Activated T-helper 9 cell treated with anti-CD3 and anti-CD28 coated beads, Interleukin-2, amount 50 U/mL, for 16 hours (primary cell): ENCODE measurements at places on chromosomes 6 and 20.

DNA sequence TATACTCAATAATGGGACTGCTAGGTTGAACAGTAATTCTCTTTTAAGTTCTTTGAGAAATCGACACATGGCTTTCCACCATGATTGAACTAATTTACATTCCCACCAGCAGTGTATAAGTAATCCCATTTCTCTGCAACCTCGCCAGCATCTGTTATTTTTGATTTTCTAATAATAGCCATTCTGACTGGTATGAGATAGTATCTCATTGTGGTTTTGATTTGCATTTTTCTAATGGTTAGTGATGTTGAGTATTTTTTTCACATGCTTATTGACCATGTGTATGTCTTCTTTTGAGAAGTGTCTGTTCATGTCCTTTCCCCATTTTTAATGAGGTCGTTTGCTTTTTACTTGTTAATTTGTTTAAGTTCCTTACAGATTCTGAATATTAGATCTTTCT, 66.5 kb downstream of the STK4 start:
- DNase-seq = no peak

DNA sequence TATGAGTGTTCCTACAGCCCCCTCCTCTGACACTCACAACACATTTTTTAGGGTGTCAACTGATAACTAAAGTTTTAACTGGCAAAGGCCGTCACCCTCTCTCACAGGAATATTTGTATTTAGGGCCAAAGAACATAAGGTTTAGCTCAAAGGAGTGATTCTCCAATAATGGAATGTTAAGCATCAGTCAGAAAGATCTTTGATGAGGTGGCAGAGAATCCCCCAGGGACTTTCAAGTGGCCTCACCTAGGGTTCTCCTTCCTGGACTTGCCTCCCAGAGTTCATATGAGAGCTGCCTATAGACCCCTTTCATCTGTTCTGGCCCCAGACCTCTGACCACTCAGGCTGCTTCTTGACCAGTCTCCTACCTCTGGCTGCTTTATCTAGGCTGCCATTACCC, 7.4 kb upstream of the SCUBE3 start:
- DNase-seq = no peak

DNA sequence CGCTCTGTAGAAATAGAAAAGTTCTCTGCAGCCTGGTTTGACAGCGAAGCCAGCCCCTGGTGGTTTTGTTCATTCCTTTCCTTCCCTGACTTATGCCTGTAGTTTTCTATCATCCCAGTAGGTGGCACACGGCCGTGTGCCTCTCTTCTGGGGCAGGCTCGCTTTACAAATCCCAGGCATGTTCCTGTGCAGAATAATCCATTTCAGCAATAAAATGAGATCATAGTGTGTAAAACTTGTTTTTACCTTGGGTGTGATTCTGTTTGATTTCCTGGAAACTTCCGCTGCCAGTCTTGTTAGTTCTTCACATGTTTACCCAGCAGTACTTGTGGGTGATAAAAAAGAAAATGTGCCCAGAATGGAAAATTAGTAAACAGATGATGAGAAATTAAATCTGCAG, 7.4 kb upstream of the INSM1 start:
- no peak for DNase-seq

GRCh38 chr20:1291191-1291741, 25.2 kb downstream of the SNPH start:
- no peak for DNase-seq

DNA sequence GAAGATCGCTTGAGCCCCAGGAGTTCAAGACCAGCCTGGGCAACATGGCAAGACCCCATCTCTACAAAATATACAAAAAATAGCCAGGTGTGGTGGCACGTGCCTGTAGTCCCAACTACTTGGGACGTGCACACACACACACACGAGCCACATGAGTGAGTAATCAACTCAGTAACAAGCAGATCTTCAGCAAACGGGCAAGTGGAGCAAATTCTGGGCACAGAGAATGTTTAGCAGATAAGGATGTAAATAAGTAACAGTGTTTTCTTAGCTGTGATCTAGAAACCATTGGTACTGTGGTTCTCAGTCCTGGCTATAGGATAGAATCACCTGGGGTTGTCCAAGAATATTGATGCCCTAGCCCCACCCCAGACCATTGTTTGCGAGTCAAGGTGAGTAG, 6.1 kb downstream of the PAQR8 start:
- DNase-seq = no peak

GRCh38 chr20:23782366-23782983, 31.7 kb upstream of the CST1 start:
- no peak for DNase-seq

DNA sequence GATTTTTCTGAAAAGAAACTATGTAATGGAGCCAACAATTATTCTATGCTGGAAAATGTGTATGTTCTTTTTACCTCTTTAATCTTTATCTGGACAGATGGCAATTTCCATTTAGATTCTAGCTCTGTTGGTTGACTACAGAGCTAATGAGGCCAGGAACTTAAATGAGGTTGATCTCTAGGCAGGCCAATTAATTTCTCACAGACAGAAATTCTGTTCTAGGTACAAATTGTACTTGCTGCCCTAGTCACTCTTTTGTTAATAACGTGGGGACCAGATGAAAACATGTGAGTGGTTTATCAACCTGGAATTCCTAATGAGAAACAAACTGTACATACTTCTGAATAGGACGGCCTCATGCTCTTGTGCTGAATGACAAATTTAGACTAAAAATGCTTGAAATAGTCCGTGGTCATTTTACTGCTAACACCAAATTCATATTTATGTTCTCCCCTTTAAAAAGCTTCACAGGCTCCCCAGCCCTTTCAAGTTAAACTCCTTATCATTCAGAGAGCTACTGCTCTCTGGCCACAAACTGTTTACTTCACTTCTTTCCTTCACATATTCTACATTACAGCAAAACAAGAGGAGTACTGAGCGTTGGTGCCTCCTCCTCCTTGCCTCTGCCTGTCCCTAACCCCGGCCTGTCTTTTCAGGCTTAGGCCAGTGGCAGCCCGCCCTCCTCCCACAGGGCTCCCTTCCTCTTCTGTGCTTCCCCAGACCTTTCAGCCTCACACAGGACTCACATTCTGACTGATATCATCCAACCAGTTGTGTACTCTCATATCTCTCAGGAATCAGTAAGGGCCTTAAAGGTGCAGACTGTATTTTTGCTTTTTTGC, 41.4 kb downstream of the DTNBP1 start:
- no peak for DNase-seq

DNA sequence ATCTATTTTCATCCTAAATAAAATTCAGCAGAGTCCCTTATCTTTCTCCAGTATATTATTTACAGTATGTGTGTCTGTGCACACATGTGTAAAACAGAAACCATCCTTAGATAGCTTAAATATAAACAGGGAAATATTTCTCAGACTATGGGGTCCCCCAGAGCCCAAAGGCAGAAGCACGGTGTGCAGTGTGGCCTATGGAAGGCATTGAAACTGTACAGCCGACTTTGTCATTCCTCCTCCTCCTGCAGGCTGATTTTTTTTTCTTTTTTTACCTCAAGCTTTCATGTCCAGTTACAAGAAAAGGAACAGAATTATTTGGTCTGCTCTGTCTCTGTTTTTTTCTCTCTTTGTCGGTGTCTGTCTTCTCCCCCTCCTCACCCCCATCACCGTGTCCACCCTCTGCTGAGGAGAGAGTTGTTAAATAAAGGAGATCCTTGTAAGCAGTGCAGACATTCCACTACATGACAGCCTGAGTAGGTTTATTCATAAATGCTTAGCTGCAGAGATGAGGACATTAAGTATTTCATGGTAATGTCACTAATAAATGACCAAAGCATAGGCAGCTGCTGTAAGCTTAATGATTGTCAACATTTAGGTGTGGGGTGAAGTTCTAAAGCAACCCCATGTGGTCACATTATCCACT, 31.8 kb upstream of the SLC35D3 start:
- DNase-seq = no peak

GRCh38 chr20:37627060-37627766, 66.6 kb upstream of the CTNNBL1 start:
- DNase-seq = no peak

GRCh38 chr20:11234181-11234580, 560.4 kb upstream of the JAG1 start:
- DNase-seq = no peak

DNA sequence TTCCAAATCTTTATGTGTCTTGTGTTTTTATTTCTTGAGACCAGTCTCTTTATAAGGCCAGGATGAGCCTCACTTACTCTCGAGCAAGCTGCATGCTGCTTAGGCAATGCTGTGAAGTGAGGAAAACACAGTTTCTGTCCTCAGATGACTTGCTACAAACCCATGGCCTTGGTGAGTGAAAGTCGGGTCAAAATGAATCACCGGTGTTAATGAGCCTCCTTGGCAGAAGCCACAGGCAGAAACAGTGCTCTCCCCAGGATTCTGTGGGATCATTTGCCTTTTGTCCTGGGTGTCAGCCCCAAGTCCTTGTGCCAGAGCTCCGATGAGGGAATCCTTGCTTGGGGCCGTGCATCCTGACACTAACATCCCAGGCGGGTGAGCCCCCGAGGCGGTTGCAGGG, 482.5 kb downstream of the QKI start:
- no peak for DNase-seq

GRCh38 chr20:57482796-57483195, 42.1 kb downstream of the CTCFL start:
- no peak for DNase-seq

- DNase-seq = no peak
These were observed 24.1 kb upstream of the HS3ST5 start for GRCh38 chr6:114366899-114367298.

DNA sequence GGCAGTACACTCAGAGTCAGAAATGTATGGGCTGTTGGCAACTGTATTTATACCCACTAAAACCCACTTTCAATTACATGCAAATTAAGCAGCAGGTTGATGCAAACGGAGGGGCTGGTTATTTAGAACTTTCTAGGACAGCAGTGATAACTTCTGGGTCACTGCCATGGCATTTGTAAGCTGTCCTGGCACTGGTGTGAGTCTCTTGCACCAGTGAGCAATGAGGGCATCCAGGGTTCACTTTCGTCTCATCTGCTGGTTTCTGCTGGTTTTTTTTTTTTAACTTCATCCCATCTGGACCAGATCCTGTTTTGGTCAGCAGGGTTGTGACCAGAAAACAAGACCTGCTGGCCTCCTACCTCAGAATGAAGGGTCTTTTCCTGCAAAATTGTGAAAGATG, 49.2 kb downstream of the CDH26 start:
- no peak for DNase-seq

DNA sequence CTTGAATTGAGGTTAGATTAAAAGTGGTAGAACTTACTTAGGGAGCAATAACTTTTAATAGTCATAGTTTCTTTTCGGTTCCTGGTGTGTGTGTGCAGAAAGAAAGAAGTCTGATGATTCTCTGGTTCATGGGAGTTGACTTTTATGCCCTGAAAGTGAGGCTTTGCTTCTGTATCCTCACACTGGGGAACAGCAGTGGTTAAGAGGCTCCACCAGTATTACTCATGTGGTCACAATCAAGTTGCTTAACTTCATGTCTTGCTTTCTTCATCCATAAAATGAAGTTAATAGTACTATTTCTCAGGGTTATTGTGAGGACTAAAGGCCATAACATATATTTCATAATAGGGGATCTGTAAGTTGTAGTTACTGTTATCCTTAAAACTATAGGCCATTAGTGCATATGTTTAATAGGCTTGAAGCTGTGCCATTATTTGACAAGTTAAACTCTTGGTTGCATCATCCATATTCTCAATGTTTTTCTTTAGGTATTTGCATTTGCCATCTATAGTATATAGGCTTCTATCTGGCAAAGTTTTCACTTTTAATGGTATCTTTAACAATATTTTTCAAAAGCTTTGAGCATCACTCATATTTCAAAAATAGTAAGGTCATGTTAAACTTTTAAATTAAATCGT, 262.4 kb downstream of the PLCB1 start:
- no peak for DNase-seq

DNA sequence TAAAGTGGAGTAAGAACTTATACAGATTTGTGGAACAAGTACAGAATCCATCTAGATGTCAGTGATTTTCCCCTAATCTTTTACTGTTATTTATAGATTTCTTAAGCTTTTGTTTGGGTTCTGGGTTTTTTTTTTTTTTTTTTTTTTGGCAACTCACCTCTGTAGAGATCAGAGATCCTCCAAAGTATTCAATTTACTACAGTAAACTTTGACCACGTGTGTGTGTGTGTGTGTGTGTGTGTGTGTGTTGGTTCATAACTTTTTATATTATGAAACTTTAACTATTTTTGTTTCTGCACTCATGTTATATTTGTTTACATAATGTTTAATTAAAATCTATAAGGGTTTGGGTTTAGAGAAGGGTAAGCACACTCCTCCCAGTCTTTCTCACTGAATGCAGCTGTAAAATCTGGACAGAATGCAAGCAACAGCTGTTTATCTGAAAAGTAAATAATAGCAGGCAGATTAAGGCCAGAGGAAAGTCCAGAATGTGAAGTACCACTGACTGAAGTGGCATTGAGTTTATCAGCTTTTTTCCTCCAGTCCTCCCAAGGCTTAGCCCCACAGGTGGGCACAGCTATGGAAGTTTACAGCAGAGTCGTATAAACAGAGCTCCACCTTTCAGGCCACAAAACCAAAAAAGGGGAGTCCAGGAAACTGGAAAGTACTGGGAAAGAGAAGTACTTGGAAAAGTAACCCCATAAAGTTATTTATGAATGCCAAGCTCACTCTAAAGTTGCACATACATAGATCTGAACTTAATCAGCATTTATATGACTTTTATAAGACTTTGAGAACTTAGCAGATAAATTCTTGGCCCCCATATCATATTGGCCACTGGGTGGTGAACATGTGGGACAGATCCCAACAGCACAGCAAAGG, 43.0 kb upstream of the CD2AP start:
- no peak for DNase-seq

GRCh38 chr6:142913036-142913510, 31.9 kb downstream of the HIVEP2 start:
- no peak for DNase-seq

DNA sequence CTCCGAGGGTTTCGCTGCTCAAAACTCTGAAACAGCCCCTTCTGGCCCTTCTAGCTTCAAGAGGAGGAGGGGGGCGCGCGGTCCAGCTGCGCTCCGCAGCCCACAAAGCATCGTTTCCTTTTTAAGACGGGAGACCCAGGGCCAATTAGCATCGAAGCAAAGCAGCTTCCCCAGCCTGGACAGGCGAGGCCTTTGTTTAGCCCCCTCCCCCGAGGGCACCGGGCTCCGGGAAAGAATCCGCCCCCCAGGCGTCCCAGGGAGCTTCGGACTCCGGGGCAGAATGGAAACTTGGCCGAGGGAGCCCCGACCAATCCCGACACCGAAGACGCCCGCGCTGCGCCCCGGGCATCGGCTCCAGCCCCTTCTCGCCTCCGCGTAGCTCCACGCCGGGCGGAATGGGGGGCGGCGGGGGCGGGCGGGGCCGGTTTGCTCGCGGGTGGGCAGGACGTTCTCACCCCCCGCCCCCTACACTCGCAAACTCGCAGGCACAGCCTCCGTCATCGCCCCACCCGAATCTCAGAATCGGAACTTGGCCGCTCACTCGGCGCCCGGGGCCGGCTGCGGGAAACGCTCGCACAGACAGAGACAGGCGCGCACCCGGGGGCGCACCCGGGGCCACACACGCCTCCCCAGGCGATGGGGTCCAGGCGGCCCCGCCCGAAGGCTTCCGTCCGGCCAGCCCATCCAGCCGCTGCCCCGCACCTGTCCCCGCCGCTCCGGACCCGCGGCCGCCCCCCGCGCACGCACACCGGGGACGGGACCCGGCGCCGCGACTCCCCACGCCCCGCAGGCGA, 628 bp downstream of the NKAIN4 start:
- DNase-seq = no peak

GRCh38 chr6:47419621-47420020, 58.0 kb upstream of the CD2AP start:
- no peak for DNase-seq

GRCh38 chr6:166277892-166278578, 30.2 kb downstream of the PRR18 start:
- DNase-seq = no peak

GRCh38 chr6:3843379-3844096, 5.6 kb upstream of the FAM50B start:
- no peak for DNase-seq
